H1 (cell line): ENCODE measurements at places on chromosomes 7 and 10.

DNA sequence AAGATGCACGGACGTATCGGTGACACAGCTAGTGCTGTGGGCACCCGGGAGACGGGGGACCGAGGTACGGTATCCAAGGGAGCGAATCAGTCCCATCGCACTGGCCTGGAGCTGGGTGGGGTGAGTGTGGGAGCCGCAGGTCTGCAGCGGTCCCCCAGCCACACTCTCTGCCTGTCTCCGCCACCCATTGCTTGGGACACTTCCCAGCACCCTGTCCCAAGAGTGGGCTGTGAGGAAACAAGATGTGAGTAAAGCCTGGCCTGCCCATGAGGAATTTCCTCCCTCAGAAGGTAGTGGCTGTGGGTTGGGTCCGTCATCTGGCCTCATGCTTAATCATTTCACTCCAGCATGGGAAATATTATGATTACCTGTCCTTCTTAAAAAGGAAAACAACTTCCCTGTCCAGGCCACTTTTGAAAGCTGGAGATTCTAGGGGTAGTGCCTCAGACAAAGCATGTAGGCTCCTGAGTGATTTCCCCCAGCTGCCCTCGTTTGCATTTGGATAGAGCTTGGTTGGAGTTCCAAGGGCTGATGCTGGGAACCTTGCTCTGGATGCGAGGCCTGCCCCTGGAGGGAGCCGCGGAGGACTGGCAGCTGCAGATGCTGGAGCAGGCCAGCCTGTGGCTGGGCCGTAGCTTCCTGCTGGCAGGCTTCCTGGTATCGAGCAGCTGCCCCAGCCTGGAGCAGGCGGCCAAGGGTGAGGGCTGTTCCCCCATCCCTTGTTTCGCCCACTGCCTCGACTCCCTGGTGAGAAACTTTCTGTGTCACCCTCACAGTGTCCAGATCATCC, 6.2 kb upstream of the ACTR3C start:
- DNase-seq = no peak

- no peak for DNase-seq
Measured at GRCh38 chr10:119742947-119743648, 17.2 kb downstream of the INPP5F start.

DNA sequence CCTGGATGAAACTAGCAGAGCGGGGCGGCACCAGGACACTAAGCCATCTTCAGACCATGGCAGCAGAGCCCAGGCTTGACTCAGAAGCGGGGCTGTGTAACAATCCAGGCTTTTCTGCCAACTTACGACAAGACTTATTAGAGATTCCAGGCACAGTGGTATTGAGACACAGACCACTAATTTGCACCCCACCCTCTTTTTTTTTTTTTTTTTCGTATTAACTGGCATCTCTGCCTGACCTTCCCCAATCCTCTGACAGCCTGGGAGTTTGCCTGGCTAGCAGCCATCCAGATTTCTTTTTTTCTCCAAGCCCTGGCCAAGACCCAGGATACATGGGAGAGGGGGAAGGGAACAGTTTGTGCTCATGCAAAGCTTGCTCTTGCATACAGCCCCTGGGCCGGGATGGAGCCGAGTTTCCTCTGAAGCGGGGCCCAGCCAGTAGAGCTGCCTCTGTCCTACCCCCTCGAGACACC, 182.4 kb downstream of the PLXNA4 start:
- no peak for DNase-seq

DNA sequence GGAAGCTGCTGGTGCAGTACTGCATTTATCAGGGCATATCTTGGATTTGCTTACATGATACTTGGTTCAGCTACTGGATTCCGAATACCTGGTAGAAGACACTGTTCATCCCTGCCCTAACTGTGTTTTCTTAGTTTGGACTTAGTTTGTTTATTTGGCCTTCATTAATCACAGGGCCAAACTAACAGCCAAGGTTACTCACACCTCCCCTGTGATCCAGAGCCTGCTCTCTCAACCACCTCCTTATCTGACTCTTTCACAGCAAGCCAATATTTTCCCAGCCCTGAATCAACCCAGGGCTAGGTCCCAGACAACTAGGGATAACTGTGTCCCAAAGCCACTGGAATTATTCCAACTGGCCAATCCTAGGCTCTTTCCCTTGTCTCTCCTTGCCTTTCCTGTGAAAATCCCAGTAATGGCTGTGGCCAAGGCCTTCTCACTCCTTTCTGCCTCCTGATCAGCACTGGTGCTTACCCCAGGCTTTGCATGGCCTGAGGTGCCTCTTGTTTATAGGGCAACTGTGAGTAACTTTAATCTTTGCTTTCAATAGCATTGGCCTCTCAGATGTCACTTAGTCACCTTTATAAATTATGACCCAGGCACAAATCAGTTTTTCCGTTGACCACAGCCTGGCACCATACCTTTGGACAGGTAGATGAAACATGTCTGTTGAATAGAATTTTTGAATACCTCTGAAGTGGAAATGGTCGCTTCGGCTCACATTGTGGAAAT, 9.3 kb upstream of the JCAD start:
- DNase-seq = no peak

GRCh38 chr10:6145166-6145987, 56.5 kb downstream of the RBM17 start:
- no peak for DNase-seq

DNA sequence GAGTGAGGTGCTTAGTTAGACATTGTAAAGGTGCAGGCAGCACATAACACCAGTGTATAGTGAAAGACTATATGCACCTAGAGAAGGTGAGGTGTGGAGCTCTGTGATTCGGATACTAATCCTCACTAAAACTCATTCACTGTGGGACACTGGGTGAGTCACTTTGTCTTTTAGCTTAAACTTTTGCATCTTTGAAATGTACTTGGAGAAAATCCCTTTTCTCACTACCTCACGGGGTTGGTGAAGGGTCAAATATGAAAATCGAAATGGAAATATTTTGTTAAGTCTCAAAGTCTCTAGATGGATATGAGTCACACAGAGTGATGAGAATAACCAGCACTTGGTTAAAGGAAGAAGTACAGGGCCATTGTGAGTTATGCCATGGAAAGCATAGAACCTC, 38.0 kb downstream of the MDFIC start:
- no peak for DNase-seq

- no peak for DNase-seq
Measured at GRCh38 chr10:114279289-114279688, 40.2 kb downstream of the VWA2 start.

- no peak for DNase-seq
Measured at GRCh38 chr7:17144322-17144721, 154.1 kb upstream of the AHR start.
